ENCODE measurements at places on chromosomes 12 and 14. TPM values are rescaled to one million over a fixed set of nuclear protein-coding genes. Genes with fewer than 3 reads are reported as not detected.

DPPA3 gene
- total RNA-seq, result not detected

HOXC12 gene
- not detected for total RNA-seq

SERPINA5 gene
- total RNA-seq, result 7.7 TPM

USP44 gene
- 1.9 TPM for total RNA-seq

AVPR1A gene
- 0.43 TPM for total RNA-seq

ARHGAP9 gene
- total RNA-seq, result 3.4 TPM

DNA sequence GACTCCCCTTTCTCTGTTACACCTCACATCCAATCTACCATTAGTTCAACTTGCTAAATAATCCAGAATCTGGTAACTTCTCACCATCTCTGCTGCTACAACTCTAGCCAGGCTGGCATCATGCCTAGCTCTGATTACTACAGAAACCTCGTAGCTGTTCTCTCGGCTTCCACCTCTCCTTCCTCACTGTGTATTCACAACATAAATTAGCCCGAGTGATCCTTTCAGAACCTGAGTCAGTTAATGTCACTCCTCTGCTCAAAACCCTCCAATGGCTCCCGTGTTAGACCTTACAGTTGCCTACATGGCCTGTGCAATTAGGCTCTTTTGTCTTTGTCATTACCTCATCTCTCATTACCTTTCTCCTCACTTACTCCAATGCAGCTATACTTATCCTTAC is 139.4 kb downstream of the PDE3A start:
- no peaks in the 10 kb centered on the region for H3K36me3 ChIP-seq
- DNase-seq, result no peak
- H3K27me3 ChIP-seq, result no peaks in the 10 kb centered on the region
- no peak overlapping the region for H3K27ac ChIP-seq

DNA sequence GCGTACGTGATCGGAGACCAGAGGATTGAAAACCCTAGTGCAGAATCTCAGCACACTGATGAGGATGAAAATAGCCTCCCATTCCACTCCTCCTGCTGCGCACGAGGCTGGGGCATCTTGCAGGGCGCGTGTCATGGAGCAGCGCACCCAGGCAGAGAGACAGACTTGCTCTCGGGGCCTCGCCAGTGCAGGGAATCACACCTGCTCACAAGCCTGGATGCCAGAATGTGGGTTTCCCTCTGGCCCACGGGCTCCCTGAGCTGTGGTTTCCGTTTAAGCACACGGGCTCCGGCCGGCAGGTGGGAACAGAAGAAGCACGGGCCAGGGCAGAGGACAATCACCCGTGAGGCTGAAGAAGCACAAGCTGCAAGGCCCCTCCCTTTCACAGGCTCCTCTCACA is 2.0 kb downstream of the FGF6 start:
- peaks cover 2% of the 10 kb centered on the region for H3K27me3 ChIP-seq
- no peaks in the 10 kb centered on the region for H3K4me1 ChIP-seq
- no peak for DNase-seq
- no peak overlapping the region for H3K27ac ChIP-seq
- no peaks in the 10 kb centered on the region for H3K36me3 ChIP-seq

DNA sequence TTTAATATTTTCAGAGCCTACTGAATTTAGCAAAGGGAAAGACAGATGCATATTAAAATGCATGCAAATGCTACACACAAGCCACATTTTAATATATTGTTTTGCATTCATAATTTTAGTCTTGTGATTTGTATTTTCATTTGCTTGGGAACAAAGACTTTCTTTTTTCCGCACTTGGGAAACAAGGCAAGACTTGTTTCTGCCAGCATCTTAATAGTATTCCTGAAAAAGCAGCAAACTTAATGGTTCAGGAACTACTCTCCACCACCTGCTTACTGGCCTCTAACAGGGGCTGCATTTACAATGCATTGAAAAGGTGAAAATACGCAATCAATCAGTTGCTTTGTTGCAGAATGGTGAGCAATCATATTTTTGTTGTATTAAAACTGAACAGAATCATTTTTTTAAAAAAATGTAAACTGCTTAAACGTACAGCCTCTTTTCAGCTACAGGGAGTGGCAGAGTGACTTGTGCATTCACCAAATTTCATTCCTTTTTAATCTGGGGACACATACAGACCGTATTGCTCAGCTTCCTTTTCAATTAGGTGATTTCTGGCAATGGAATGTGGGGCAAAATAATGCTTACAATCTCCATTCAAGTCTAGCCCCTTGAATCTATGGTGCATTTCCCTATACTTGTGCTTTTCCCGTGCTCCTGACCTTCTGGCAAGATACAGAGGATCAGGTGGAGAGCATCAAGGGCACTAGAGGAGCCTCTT is 144.1 kb upstream of the BTG1 start:
- DNase-seq, result no peak
- H3K27ac ChIP-seq, result no peak overlapping the region
- no peak overlapping the region for H3K4me3 ChIP-seq
- no peaks in the 10 kb centered on the region for H3K36me3 ChIP-seq
- no peaks in the 10 kb centered on the region for H3K27me3 ChIP-seq
- H3K4me1 ChIP-seq, result no peaks in the 10 kb centered on the region

GRCh38 chr14:103528146-103528586 is 830 bp upstream of the TRMT61A start:
- DNase-seq, result no peak
- H3K4me3 ChIP-seq, result peak overlapping the region; percentile 84
- H3K27me3 ChIP-seq, result no peaks in the 10 kb centered on the region
- H3K27ac ChIP-seq, result peak overlapping the region; percentile 98
- peaks cover 1% of the 10 kb centered on the region for H3K36me3 ChIP-seq

- DNase-seq, result no peak
- H3K27me3 ChIP-seq, result no peaks in the 10 kb centered on the region
- no peak overlapping the region for H3K4me3 ChIP-seq
- no peaks in the 10 kb centered on the region for H3K36me3 ChIP-seq
- no peak overlapping the region for H3K27ac ChIP-seq
- H3K4me1 ChIP-seq, result no peaks in the 10 kb centered on the region
Observed at GRCh38 chr14:72164420-72165228, 232.4 kb downstream of the RGS6 start.

DNA sequence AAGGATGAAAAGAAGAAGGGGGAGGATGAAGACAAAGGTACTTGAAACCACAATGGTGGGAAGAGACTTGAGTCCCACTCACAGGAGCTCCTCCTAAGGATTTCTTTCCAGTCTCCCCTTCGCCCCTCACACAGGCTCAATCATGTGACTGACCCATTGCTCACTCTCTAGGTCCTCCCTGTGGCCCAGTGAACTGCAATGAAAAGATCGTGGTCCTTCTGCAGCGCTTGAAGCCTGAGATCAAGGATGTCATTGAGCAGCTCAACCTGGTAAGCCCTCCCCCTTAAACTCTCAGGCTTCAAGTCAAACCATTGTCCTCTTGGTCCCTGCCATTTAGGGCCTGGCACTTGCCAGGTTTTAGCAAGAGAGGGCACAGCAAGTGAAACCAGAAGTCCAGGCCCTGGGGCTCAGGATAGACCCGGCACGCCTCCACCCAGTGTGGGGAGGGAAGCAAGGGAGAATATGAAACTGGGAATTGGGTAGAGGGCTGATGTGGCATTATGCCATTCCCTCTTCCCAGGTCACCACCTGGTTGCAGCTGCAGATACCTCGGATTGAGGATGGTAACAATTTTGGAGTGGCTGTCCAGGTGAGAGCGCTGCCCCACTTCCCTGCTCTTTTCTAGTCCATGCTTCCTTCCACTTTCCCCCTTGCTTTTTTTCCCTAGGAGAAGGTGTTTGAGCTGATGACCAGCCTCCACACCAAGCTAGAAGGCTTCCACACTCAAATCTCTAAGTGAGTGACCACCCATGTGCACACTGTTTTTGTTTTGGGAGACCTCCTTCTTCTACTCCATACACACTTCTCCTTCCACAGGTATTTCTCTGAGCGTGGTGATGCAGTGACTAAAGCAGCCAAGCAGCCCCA is 1.8 kb downstream of the PSME1 start:
- no peaks in the 10 kb centered on the region for H3K27me3 ChIP-seq
- DNase-seq, result no peak
- peaks cover 19% of the 10 kb centered on the region for H3K36me3 ChIP-seq
- no peak overlapping the region for H3K27ac ChIP-seq
- H3K4me1 ChIP-seq, result peaks cover 61% of the 10 kb centered on the region

GRCh38 chr14:29804481-29805266 is 123.0 kb downstream of the PRKD1 start:
- H3K4me1 ChIP-seq, result no peaks in the 10 kb centered on the region
- H3K27ac ChIP-seq, result no peak overlapping the region
- no peaks in the 10 kb centered on the region for H3K36me3 ChIP-seq
- H3K27me3 ChIP-seq, result no peaks in the 10 kb centered on the region
- H3K4me3 ChIP-seq, result no peak overlapping the region
- DNase-seq, result no peak

DNA sequence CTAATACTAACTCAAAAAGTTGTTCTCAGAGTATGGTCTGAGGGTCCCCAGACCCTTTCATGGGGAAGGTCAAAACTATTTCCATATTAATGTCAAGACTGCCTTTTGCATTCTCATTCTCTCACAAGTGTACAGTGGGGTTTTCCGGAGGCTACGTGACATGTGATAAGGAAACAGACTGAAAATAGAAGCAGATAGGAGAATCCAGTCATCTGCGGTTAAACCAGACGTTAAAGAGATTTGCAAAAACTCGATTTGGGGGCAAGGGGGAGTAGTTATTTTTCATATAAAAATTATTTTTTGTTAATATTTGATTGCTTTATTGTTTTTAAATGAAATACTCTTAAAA is 1.0 kb upstream of the NAP1L1 start:
- H3K4me1 ChIP-seq, result peaks cover 28% of the 10 kb centered on the region
- H3K27me3 ChIP-seq, result no peaks in the 10 kb centered on the region
- H3K27ac ChIP-seq, result peak overlapping the region; percentile 99
- no peaks in the 10 kb centered on the region for H3K36me3 ChIP-seq
- DNase-seq, result no peak

DNA sequence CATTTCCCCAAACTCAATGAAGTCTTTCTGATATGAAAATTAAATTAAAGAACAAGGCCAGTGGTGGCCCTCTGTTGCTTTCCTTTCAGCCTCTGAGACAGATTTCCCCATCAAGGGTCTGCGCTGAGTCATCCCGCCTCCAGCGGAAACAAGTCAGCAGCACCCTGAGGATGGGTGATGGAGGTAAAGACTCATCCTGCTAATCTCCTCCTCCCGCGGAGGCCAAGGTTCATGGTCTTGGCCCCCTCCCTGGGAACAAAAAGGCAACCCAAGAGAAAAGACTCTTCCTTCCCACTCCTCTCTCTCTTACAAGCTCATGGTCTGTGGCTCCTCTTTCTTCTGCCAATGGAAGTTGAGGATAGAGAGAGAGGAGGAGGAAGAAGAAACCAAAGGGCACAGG is 9.0 kb upstream of the NUMB start:
- no peak overlapping the region for H3K27ac ChIP-seq
- H3K36me3 ChIP-seq, result no peaks in the 10 kb centered on the region
- H3K4me1 ChIP-seq, result peaks cover 11% of the 10 kb centered on the region

DNA sequence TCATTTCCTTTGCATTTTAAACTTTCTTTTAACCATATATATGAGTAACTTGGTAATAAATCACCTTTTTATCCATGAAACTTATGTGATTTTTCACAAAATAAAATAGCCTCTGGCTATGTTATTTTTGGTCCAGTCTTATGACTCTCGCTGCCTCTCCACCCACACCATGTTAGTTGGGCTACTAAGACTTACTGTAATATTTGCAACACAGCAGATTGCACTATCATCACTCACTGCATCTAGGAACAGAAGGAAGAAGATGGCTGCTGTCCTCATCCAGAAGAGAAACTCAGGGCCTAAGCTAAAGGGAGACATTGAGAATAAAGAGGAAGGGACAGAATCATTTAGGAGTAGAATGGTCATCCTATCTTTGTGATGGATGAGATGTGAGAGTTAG is 12.6 kb upstream of the B4GALNT3 start:
- no peak for DNase-seq
- H3K4me1 ChIP-seq, result peaks cover 8% of the 10 kb centered on the region
- H3K27ac ChIP-seq, result no peak overlapping the region
- H3K4me3 ChIP-seq, result no peak overlapping the region
- H3K27me3 ChIP-seq, result no peaks in the 10 kb centered on the region
- no peaks in the 10 kb centered on the region for H3K36me3 ChIP-seq

DNA sequence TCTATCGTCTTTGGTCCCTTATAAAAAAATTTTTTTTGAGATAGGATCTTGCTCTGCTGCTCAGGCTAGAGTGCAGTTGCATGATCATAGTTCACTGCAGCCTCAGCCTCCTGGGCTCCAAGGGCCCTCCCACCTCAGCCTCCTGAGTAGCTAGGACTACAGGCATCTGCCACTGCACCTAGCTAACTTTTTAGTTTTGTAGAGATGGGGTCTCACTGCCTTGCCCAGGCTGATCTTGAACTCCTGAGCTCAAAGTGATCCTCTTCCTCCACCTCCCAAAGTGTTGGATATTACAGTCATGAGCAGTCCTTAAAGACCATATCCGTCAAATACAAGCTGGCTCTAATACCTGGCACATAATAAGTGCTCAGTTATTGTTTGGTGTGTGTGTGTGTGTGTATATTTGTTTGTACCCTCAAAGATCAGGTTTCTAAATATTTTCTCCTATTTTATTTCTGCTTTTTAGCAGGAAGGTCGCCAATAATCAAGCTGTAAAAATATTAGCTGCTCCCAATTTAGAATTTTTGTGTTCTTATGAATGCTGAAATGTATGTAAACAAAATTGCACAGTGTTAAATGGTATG is 30.5 kb downstream of the SRGAP1 start:
- H3K36me3 ChIP-seq, result no peaks in the 10 kb centered on the region
- no peaks in the 10 kb centered on the region for H3K4me1 ChIP-seq
- DNase-seq, result no peak
- no peak overlapping the region for H3K27ac ChIP-seq

- no peaks in the 10 kb centered on the region for H3K36me3 ChIP-seq
- H3K27ac ChIP-seq, result no peak overlapping the region
- no peaks in the 10 kb centered on the region for H3K27me3 ChIP-seq
- H3K4me3 ChIP-seq, result no peak overlapping the region
- DNase-seq, result no peak
Observed at GRCh38 chr12:96112733-96113132, 77.3 kb upstream of the LTA4H start.

- no peak overlapping the region for H3K27ac ChIP-seq
- no peaks in the 10 kb centered on the region for H3K4me1 ChIP-seq
- H3K4me3 ChIP-seq, result no peak overlapping the region
- peaks cover 4% of the 10 kb centered on the region for H3K36me3 ChIP-seq
- no peak for DNase-seq
Observed at GRCh38 chr14:89973234-89973823, 17.6 kb downstream of the TDP1 start.

DNA sequence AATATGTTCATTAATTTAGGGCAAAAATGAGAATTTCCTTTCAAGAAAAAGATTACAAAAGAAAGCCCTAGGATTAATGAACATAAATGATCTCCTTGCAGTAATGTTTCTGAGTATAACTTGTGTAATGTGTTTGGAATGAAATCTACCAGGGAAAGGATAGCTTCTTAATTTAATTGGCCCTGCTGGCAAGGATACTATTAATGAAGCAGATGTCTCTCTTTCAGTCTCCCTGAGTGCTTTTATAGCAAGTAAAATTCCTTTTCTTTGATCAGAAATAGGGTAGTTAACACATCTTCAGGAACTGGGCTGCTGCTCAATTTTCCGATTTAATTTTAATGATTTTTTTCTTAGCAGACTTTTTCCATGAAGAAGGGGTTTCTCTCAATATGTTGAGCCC is 379.4 kb upstream of the PDE3A start:
- DNase-seq, result no peak
- H3K36me3 ChIP-seq, result no peaks in the 10 kb centered on the region
- H3K4me3 ChIP-seq, result no peak overlapping the region
- H3K27ac ChIP-seq, result no peak overlapping the region
- no peaks in the 10 kb centered on the region for H3K27me3 ChIP-seq
- H3K4me1 ChIP-seq, result peaks cover 9% of the 10 kb centered on the region

Data from right atrium auricular region (tissue), 2 donors.